Brain (organoid and tissue), 16 donors: ENCODE measurements at places on chromosomes 12 and 14.

DNA sequence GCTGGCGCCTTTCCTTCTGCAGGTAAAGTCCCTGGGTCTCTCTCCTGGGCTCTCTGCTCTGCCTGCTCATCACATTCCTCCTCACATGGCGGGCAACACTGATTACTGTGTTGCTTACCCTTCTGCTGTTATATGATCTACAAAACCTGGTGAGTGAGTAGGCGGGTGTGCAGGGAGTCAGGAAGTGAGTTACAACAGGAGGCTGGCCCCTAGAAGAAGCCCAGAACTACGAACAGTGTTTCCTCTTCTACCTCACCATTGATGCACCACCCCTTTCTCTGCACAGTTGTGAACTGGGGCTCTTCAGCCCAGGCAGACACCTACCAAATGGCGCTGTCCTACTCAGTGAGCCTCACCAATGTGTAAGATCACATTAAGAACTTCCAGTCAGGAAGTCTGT is 4.9 kb upstream of the KLHL33 start:
- DNase-seq: no peak

- DNase-seq: no peak
Observed at GRCh38 chr12:25332143-25332542, 81.4 kb upstream of the KRAS start.

DNA sequence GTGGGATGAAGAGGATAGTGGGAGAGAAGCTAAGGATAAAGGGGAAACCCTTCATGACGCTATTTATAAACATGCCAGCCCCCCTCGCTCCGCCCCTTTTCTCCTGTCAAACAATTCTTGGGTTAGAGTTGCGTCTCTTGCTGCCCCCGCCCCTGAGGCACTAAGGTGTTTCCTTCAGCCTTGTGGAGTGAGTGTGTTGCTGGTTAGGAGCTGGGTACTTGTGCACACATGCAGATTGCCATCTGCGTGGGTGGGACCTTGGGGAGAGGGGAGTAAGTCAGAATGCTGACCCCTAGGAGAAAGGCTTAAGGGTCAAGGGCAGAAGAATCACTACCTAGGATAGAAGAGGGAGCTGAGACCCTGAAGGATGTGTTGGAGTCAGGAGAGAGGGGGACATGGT is 5.4 kb downstream of the FOXJ2 start:
- DNase-seq: no peak

DNA sequence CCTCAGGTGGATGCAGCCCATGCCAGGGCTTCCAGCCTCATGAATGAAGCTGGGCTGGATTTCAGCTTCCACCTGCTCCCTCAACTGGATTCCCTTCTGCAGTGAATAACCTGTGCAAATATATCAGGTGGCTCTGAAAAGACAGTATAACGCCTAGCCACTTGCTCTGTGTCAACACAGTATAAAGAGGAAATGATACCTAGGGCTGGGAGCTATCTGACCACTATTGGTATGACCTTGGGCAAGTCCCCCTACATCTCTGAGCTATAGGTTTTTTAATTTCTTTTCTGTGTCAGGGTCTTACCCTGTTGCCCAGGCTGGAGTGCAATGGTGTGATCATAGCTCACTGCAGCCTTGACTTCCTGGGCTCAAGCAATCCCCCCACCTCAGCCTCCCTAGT is 19.8 kb downstream of the ISM2 start:
- no peak for DNase-seq

- no peak for DNase-seq
Observed at GRCh38 chr12:57225680-57226210, 3.8 kb upstream of the SHMT2 start.

DNA sequence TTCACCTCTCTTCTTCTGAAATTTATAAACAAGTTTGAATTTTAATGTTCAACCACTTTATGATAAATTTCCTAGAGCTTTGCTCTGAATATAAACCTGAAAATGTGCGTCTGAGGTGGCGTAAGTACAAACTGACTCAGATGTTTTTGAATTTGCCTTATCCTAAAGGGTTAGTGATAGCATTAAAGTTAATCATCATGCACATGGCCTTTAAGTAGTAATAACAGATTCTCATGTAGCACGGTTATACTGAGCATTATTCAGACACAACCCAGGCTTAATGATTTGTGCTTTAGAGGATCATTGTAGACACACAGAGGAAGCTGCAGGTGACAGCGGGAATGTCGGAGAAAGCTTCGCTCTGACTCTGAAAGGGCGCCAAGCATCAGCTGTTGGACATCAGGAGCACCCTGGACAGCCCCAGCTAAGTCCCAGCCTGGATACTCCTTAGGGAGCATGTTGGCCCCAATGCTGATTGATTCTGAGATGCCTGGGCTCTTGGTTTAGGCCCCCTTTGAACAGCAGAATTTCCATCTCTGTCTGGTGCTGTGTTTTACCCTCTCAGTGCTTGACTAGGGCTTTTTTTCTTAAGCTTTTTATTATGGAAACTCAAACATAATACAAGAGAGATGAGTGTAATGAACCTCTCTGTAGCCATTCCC is 91.1 kb downstream of the PLXNC1 start:
- DNase-seq: no peak

DNA sequence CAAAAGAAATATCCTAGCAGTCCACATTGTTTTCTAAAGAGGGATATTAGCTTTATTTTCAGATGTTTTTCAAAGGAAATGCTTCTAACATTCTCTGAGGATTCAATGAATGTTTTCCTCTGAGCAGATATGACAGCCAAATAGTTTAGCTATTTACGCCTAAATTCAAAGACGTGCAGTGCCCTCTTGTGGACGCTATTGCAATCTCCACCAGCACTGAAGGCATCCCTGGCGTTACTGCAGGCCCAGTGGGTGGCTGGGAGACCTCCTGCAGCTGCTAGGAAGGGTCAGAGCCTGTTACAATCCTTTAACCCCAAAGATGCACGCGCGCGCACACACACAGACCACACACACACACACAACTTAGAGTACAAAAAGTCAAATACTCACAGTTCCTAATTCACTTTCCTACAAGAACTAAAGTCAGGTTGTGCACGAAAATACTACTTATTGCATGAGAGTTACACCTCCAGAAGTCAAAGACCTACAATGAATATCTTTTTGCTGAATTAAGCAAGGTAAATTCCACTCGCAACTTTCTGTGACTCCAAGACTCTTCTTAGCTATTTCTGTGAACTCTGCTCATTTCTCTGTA is 589.3 kb upstream of the TMEM132C start:
- peak; percentile 92 for DNase-seq

DNA sequence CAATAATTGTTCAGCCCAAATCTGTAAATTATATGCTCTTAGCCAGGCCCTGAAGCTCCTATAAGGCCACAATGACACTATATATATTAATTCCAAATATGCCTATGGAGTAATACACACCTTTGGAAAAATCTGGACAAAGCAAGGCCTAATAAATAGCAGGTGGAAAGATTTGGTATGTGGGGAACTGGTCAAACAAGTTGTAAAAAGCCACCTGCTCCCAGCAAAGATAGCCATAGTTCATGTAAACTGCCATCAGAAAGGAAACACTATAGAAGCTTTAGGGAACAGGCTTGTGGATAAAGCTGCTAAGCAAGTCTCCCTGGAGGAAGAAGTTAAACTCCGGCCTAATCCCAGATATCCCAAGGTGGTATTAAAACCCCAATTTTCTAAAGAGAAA is 29.7 kb downstream of the PRMT8 start:
- DNase-seq: no peak

DNA sequence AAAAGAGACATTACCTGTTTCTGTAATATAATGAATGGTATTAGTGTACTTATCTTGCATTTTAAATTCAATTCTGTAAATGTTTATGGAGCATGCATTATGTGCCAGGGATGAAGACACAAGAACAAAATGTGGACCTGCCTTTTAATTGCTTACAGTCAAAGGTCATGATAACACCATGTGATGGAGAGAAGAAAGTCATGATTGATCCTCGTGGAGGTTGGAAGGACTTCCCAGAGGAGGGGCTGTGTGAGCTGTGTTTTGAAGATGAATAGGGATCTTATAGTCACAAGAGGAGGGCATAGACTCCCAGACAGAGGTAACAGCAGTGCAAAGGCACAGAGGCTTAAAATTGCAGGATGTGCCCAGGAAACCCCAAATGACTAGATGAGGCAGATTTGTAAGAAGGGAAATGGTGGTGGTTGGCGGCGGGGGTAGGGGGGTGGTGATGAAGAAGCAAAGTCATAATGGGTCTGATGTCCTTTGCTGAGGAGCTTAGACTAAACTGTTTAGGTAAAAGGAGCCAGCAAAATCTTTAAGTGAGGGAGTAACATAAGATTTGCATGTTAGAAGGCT is 151.5 kb downstream of the PRKCH start:
- no peak for DNase-seq

DNA sequence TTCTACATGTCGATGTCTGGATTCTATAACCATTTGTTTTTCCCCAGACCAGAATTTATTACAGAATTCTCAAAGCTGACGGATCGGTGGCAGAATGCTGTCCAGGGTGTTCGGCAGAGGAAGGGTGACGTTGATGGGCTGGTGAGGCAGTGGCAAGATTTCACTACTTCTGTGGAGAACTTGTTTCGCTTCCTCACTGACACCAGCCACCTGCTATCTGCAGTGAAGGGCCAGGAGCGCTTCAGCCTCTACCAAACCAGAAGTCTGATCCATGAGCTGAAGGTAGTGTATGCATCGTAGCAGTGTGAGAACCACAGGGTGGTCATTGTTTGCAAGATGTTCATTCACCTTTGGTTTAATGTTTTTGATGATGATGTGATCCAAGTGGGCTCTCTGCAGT is 124.0 kb downstream of the ESR2 start:
- no peak for DNase-seq

GRCh38 chr12:97501422-97501821 is 38.8 kb downstream of the RMST start:
- no peak for DNase-seq

- DNase-seq: no peak
Observed at GRCh38 chr12:105928436-105928835, 210.3 kb downstream of the NUAK1 start.

DNA sequence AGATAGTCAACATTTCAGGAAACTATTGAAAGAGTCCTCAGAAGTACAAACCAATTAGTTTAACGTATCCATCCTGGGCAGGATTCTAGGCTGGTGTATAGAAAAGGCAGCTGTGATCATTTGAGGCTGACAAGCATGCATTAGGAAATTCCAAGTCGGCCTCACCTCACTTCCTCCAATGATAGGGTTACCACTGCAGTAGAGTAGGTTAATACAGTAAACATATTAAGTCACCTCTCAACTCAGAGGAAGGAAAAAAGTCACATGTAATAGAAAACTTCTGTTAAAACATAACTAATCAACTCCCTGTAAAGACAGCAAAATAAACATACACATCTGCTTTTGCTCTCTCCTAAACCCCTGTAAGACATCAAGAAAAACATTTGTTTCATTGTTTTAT is 33.5 kb downstream of the MED13L start:
- DNase-seq: no peak

DNA sequence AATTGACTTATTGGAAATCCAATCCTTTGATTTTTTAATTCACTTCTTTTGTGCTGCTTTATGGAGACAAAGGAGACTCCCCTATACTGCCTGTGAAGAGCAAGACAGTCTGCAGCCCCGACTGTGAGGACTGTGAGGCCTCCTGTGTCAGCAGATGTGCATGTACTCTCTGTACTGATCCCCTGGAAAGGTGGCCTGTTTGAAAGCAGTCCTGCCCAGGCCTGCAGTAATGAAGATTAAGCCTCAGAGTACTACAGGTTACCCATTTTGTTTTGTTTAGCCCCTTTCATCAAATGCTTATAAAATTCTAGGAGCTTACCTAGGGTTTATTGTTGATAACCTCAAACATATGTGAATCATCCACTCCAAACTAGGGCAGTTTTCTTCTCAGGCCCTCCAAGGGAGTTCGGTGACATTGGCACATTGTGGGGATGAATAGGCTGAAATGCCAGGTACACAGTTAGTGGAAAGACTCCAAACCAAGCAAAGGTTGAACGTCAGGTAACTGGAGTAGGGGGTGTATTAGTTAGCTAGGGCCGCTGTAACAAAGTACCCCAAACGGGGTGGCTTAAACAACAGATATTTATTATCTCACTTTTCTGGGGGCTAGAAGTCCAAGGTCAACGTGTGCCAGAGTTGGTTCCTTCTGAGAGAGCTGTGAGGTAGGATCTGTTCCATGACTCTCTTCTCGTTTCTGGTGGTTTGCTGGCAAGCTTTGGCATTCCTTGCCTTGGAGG is 208.7 kb upstream of the BCL2L14 start:
- DNase-seq: no peak

DNA sequence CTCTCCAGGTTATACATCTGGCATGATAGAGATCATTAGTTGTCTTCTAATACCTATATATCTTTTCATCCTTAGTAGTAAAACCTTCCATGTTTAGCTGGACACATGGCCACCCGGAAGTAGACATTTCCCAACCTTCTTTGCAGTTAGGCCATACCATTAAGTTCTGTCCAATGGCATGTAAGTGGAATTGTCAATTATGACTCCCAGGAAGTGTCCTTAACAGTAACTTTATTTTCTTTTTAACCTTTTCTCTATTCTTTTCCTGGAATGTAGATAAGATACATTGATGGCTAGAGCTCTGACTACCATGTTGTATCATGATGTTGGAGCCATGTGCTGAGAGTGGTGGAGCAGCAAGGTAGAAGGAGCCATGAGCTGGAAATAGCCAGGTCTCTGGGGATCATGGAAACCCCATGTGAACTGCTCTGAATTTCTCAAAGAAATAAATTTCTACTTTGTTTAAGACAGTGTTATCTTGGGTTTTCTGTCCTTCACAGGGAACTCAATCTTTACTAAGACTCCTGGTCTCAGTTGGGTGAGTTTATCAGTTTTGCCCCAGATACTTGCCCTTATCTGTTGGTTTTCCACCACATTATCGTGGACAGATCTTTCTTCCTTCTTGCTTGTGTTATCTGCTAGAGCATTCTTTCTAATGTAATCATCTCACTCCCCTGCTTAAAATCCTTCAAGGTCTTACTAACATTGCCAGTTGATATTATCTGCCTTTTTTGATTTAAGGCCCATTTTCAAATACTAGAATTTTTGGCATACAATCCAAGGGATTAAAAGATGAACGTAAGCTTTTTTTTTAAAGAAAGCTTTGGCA is 5.1 kb upstream of the LTA4H start:
- DNase-seq: no peak

DNA sequence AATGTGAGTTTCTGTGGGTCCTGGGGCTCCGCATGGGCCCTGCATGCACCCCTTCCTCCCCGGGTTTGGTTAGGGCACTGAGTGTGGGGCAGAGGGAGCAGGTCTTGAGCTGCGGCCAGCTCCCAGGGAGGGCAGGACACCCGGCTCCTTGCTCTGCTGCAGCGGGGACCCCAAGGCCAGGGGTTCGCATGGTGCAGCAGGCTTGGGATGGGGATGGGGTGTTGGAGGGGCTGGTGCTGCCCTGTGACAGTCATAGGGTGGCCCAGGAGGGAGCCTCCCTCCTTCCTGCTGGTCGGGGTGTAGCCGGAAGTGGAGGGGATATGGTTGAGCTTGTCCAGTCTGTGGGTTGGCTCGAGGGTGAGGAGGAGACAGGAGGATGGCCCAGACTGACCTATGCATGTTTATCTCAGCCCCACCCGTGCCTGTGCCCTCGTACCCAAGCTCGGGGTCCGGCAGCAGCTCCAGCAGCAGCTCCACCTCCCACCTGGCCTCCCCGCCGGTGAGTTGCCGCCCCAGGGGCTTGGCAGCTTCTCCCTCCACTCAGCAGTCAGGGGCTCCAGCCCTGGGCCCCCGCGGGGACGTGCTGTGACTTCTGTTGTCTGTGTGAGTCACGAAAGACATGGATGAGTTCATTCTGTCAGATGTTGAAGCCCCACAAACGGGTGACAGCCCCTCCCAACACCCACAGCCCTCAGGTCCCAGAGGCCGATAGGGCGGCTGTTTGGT is 16.0 kb downstream of the ULK1 start:
- DNase-seq: no peak
